Activated CD4-positive, alpha-beta T cell treated with anti-CD3 and anti-CD28 coated beads for 36 hours (primary cell): ENCODE measurements at places on chromosomes 3 and 15. TPM values are rescaled to one million over a fixed set of nuclear protein-coding genes. Genes with fewer than 3 reads are reported as not detected.

ZNF860 gene
- 0.11 TPM for total RNA-seq

DNA sequence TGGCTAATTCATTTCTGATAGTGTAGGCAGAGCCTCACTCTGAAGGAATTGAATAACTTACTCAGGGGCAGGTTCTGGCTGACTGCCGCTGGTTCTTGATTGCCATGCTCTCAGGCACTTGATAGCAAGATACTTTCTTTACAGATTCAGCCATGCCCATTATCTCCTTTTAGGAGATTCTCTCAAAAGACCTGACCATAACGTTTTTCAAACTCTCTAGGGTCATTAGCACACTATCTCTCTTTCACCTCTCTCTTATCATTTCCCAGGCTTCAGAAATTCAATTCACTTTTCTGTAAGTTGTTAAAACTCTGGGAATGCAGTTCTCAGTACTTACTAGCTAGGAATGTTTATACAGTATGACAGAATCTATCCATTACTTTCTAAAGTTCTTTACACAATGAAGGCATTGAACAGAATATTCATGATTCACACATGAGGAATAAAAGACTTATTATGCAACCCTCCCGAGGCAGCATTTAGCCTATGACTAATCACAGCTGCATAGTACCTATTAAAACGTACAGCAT is 850.3 kb upstream of the CADM2 start:
- H3K36me3 ChIP-seq = no peaks in the 10 kb centered on the region
- no peak for DNase-seq
- no peak overlapping the region for H3K27ac ChIP-seq
- H3K4me1 ChIP-seq = no peaks in the 10 kb centered on the region

DNA sequence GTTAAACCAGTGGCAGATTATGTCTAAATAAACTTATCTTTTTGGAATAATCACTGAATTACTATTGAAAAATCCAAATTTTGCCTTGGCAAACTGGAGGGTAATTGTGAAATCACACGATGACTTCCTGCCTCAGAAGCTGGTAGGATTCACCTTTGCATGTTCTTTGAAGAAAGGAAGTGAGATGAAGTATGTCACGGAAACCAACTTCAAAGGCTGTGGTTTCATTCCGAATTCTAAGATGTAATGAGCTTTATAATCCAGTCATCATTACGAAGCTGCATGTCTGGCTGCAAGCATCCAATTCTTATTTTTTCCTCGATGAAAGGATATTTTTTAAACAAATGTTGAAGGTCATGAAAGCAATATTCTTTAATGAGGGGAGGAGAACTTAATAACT is 15.0 kb upstream of the ZBED2 start:
- DNase-seq = peak; percentile 53
- H3K4me3 ChIP-seq = peak overlapping the region; percentile 62
- peak overlapping the region; percentile 98 for H3K27ac ChIP-seq
- H3K4me1 ChIP-seq = peaks cover 98% of the 10 kb centered on the region
- H3K27me3 ChIP-seq = no peaks in the 10 kb centered on the region
- peaks cover 58% of the 10 kb centered on the region for H3K36me3 ChIP-seq

KNG1 gene
- not detected for total RNA-seq

GRCh38 chr15:22968366-22968765 is 11.8 kb downstream of the CYFIP1 start:
- no peak for DNase-seq
- H3K27ac ChIP-seq = no peak overlapping the region
- H3K4me3 ChIP-seq = no peak overlapping the region
- H3K4me1 ChIP-seq = no peaks in the 10 kb centered on the region
- H3K27me3 ChIP-seq = no peaks in the 10 kb centered on the region

DNA sequence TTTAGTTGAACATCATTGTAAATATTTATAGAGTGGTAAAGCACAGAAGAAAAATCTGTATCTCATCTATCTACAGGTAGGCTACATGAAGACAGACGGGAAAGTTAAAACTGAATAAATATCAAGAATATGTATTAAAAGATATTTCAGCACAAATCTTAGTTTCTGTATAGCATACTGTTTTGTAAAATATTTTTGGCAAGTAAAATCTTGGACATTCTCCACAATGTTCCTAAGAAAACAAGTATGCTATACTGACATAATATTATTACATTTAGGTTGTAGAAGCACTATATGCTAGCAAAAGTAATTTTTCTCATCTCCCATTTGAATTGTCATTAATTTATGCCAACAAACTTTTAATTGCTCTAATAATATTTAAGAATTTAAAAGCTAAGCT is 326.4 kb upstream of the ARL6 start:
- DNase-seq = no peak
- no peaks in the 10 kb centered on the region for H3K27me3 ChIP-seq
- no peaks in the 10 kb centered on the region for H3K36me3 ChIP-seq
- no peak overlapping the region for H3K4me3 ChIP-seq

- H3K27me3 ChIP-seq = no peaks in the 10 kb centered on the region
- H3K36me3 ChIP-seq = peaks cover 34% of the 10 kb centered on the region
- DNase-seq = peak; percentile 45
- peaks cover 45% of the 10 kb centered on the region for H3K4me1 ChIP-seq
- peak overlapping the region; percentile 22 for H3K4me3 ChIP-seq
Observed at GRCh38 chr15:75620841-75621391, 4.6 kb downstream of the SNUPN start.

TMEM212 gene
- not detected for total RNA-seq
